Activated CD4-positive, CD25-positive, alpha-beta regulatory T cell (primary cell): ENCODE measurements at places on chromosomes 6 and 20.

- no peak for DNase-seq
Observed at GRCh38 chr20:1119524-1119923, 1.1 kb downstream of the PSMF1 start.

DNA sequence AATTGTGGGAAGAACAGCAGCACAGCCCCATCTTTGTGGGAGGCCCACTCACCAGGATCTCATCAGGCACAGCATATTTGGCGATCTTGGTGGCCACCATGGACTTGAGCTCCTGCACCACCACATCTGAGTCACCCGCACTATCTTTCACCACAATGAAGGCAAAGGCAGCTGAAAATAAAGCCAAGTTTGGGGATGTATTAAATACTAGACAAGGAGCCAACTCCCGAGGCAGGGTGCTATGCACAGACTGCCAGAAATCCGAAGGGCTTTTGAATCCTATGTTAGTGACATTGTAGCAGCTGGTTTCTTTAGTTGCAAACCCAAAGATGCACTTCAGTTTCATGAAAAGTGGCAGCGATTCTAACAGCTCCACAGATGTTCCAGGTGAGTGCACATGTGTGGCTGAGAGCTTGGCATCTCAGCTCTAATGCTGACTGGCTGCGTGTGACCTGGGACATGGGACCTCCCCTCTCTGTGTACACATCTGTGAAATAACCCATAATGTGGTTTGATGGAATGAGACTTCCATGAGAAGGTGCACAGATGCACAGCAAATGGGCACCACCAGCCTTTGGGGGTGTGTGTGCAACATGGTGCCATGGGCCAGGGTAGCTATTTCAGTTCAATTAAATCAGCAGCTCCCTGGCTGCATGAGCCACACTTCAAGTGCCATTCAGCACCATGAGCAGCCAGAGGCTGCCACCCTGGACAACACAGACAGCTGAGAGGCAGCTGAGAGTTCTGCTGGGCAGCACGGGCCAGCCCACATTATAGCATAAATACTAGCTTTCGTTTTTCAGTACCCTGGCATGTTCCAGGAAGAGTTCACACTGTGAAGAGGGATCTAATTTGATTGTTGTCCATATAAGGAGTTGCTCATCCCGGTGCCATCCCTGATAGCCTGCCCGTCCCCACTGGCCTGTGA is 16.9 kb upstream of the APMAP start:
- DNase-seq = no peak

DNA sequence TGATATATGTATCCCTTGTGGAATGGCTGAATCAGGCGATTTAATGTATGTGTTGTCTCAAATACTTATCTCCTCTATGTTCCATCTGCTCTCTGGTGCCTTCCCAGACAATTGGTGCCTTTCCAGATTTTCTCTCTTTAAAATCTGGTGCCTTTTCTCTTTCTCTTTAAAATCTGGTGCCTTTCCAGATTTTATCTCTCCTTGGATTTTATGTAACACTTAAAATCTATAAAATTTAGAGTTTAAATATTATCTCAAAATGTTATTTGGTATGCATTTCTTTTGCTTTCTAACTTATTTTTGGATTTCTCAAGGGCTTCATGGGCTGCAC is 116.3 kb downstream of the KIF13A start:
- DNase-seq = no peak

DNA sequence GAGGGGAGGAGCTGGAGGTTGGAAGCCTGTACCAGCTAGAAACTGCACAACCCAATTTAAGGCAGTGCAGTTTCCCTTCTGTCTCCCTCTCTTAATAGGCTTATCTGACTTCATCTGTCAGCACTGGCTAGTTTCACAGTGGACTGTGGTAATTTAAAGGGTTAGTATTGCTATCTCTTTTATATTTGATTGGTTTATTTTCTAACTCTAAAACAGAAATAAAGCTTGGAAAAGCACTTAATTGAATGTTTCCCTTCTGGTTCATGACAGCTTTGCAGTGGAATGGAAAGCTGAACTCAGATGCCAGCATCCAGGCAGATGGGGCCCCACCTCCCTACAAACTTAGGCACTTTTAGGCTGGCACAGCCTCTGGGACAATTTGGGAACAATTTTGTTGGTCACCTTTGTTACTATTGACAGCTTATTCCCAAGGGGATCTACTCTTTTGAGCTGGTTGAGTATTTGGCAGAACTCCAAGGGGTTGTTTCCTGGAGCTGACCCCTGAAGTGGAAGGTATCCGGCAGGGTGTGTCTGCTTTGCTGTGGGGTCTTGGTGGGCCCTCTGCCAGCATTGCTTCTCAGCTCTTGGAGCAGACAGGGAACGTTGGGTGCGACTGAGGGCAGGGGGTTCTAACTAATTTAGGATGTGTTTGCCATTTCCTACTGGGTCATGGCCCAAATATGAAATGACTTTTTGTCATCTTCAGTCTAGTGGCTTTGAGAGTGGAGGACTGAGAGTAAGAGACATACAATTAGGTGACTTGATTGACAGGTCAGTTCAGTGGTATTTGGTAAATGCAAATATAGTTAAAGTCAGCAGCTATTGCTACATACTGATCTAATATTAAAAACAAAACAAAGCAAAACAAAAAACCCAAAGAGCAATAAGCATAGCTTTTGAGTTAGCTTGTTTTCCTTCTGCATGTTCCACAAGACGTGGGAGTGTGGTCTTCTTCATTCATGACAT is 9.3 kb downstream of the SH3BGRL2 start:
- no peak for DNase-seq

- DNase-seq = no peak
Observed at GRCh38 chr6:113623129-113623528, 234.0 kb upstream of the MARCKS start.

GRCh38 chr6:166005944-166006899 is 161.4 kb downstream of the TBXT start:
- DNase-seq = no peak

DNA sequence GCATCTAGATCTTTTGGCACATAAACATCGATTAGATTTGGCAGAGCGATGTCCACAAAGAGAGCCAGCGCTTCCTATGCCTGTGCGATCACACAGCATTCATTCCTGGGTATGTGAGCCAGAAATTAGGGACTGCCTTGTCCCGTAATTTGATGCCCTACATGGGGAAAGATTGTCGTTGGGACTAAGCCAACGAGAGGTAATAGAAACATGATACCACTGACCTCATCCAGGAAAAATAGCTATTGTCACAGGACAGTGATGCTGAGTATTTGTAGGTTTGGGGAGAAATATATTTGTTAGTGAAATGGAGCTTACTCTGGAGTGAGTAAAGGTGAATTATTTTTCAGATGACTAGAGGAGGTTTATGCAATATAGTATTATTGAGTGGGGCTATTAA is 154.0 kb downstream of the TSHZ2 start:
- DNase-seq = no peak

- DNase-seq = no peak
Observed at GRCh38 chr20:43906505-43907034, 8.1 kb upstream of the TOX2 start.

DNA sequence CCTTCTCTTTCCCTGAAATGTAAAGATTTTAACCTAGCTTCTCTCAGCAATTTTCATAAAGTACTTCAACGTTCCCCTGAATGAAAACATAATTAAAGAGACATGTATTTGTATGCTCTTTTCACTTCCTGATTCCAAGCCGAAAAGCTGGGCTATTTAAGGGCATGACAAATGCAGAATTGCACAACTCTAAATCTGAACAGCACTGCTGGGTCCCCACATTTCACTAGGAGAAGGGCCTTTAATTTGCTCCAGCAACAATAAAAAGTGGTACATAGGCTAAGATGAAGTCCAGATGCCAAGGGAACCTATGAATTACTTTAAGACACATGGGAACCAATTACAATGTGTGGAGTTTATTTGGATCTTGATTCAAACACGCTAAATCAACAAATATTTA is 42.0 kb downstream of the IRAK1BP1 start:
- no peak for DNase-seq

- peak; percentile 68 for DNase-seq
Observed at GRCh38 chr6:36623547-36624459, 29.6 kb downstream of the SRSF3 start.

DNA sequence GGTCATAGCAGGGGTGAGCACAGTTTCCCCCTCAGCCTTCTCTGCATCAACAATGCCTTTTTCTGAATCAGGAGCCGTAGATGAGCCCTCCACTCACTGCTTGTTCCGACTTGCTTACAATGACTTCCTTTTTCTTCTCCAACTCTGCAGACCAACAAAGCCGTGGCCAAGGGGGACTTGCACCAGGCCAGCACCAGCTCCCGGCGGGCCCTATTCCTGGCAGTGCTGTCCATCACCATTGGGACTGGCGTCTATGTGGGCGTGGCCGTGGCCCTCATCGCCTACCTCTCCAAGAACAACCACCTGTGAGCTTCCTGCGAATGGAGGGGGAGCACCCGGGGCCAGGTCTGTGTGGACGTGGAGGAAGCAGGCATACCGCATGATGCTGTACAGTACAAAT is 195.8 kb downstream of the SYNDIG1 start:
- DNase-seq = no peak

DNA sequence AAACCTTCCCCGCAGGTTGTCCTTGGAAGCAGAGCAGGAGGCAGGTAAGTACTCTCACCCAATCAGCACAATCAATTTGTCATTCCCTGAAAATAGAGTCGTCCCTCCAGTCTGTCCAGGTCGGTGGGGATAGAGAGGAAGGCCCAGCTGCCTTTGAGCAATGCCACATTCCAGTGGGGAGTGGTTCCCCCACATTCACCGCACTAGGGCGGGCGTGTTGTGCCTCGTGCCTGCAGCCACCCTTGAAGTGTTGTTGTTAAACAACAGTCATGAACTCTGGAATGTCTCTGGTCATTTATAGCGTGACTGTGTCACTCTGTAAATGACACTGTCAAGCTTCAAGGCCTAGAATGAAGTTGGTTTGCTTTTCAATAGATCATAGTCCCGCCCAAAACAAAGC is 33.4 kb downstream of the PRDM1 start:
- no peak for DNase-seq

DNA sequence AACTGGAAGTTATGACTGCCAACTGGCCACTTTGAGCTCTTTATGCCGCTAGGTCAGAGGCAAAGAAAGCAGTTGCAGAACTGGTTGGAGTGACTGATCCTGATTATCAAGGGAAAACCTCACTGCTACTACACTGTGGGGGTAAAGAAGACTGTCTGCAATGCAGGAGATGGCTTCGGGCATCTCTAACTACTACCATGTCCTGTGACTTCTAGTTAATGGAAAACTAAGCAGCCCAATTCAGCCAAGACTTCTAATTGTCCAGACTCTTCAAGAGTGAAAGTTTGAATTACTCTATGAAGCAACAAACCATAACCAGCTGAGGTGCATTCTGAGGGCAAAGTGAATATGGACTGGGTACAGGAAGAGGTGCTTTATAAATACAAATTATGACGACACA is 773.6 kb upstream of the SLC35B3 start:
- no peak for DNase-seq

GRCh38 chr6:86685230-86685797 is 252.0 kb upstream of the HTR1E start:
- no peak for DNase-seq

DNA sequence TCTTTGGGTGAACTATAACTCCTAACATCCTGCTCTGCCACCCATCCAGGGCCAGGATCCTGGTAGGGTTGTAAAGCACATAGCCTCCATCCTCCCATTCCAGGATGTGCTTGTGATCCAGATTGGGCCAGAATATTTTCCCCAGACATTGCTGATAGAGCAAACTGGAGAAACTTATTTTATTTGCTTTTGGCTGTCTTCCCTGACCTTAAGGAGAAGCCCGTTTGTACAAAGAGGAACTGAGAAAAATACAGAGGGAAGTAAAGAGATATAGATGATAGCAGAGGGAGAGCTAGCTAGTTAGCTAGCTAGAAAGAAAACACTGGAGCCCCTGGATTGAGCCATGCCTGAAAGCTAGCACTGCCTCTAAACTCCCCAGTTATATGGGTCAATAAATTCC is 9.0 kb upstream of the HDAC2 start:
- DNase-seq = no peak

GRCh38 chr6:40719671-40720374 is 132.7 kb upstream of the LRFN2 start:
- DNase-seq = no peak

- DNase-seq = no peak
Observed at GRCh38 chr6:93974332-93974731, 555.0 kb upstream of the EPHA7 start.

DNA sequence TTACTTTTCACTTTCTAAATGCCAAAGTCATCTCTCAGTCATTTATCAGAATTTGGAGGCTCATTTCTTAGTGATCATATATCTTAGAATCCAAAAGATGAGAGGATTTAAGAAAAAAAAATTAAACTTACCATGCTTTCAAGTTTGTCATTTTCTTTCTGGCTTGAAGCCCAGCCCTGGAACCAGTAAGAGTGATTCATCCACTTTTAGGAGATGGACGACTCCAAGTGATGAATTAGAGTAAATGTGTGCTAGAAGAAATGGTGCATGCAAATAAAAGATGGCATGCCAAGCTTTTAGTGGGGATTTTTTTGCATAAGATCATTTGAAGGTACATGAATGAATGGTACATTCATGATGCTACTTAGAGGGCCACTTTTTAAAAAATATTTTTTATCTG is 20.1 kb downstream of the PLCB1 start:
- DNase-seq = no peak

DNA sequence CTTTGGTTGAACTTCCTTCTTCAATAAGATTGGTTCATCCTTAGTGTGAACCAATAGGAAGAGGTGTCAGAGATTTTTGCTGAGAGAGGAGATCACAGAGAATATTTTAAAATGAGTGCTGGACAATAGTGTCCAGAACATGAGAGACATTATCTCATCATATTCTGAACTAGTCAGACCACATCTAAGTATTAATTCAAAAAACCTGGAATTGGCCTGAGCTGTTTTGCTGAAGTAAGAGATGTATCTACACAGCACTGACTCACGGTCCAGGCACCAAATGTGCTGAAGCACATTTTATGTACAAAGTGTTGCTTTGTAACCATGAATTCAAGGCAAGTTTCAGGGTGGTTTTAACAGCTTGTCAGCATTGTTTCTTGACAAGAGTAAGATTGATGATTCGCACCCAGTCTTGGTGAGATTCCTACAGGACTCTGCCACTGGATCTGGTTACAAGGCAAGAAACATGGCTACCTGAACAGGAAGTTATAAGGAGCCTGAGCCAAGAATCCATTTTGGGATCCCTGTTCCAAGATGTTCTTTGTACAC is 178.2 kb upstream of the HEY2 start:
- no peak for DNase-seq

- DNase-seq = no peak
Observed at GRCh38 chr6:112054001-112054400, at the start of gene CCN6. Gene CCN6 (plus strand): TSS chr6:112054104. CDS start chr6:112054358, 254 bp downstream.
